ENCODE measurements at places on chromosomes 3 and 15.

GRCh38 chr3:25430287-25430934 is 2.3 kb downstream of the RARB start:
- DNase-seq, result peak; percentile 55

DNA sequence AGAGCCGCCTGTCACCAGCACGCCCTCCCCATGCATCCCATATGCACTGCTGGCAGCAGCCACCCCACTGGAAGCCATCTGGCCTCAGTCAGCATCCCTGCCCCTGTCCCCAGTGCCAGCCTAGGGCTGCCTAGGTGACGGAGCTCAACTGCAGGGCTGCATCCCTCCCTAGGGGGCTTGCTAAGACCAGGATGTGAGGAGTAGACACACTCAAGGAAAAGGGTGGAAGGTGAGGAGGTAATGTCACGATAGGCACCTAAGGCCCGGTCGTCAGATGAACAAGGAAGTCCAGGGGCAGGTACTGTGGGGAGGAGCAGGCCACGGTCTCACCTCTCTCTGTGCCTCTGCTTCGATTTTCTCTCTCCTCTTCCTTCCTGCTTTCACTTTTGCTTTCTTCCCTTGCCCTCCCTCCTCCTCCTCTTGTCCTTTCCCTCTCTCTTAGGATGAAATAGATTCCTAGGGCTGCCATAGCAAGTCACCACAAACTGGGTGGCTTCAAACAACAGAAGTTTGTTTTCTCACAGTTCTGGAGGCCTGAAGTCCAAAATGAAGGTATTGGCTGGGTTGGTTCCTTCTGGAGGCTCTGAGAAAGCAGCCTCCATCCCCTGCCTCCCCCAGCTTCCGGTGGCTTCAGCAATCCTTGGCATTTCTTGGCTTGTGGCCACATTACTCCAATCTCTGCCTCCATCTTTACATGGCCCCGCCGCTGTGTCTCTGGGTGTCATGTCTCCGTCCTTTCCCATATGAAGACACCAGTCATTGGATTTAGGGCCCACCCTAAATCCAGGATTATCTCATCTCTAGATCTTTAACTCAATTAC is 298.3 kb downstream of the SHQ1 start:
- DNase-seq, result no peak

GRCh38 chr15:71411538-71412482 is 296.5 kb downstream of the THSD4 start:
- peak; percentile 76 for DNase-seq

GRCh38 chr15:66876731-66877476 is 174.9 kb downstream of the SMAD6 start:
- no peak for DNase-seq

DNA sequence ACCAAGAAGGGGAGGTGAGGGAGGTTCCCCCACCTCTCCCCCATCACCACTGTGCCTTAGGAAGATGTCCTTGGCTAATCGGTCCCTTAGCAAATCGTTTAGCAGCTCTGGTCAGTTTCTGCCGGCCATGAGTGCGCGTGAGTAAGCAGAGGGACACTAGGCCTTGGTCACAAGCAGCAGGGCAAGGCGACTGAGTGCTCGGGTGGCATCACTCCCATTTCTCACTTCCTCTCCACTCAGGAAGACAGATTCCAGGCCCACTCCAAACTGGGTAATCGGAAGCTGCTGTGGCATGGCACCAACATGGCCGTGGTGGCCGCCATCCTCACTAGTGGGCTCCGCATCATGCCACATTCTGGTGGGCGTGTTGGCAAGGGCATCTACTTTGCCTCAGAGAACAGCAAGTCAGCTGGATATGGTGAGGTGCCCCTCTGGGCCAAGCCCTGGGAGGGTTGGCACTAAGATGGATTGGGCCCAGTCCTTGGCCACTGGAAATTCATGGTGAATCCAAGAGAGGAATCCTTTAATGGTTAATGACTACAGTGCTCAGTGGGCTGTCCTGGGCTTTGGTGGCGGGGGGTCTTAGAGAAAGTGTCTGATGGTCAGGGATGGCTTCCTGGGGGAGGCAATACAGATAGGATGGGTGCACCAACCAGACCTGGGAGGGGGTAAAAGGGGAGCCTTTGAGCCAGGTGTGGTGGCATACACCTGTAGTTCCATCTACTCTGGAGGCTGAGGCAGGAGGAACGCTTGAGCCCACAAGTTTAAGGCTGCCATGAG is 4.0 kb downstream of the PARP3 start:
- DNase-seq, result no peak

- DNase-seq, result peak; percentile 41
Observed at GRCh38 chr15:74443100-74443909, 9.5 kb upstream of the SEMA7A start.

- DNase-seq, result no peak
Observed at GRCh38 chr15:87858651-87859050, 397.9 kb downstream of the NTRK3 start.

- no peak for DNase-seq
Observed at GRCh38 chr15:41794081-41794480, 19.8 kb downstream of the MAPKBP1 start.

GRCh38 chr3:171832989-171833388 is 10.2 kb upstream of the TMEM212 start:
- DNase-seq, result no peak

DNA sequence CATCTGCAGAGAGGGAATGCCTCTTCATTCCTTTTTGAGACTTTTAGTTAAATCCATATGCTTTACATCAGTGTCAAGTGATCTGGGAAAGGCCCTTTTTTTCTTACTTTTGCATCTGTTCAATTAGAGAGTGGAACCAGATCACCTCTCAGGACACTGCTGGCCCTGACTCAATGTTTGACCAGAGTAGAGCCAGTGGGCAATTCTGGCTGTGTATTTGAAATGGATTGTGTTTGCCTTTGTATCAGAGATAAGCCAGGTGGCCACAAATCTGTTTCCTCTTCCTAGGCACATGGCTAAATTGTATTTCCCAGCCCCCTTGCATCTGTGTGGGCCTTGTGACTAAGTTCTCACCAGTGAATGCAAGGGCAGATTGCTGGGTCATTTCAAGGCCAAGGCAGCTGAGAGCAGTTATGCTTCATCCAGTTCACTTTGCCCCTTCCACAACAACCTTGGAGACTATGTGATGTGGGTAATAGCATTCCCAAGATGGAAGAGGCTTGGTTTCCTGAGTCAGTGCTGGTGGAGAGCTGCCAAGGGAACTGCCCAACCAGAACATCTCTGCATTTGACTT is 75.6 kb upstream of the CACNA2D3 start:
- no peak for DNase-seq

- DNase-seq, result no peak
Observed at GRCh38 chr3:116230431-116231020, 214.8 kb downstream of the LSAMP start.

DNA sequence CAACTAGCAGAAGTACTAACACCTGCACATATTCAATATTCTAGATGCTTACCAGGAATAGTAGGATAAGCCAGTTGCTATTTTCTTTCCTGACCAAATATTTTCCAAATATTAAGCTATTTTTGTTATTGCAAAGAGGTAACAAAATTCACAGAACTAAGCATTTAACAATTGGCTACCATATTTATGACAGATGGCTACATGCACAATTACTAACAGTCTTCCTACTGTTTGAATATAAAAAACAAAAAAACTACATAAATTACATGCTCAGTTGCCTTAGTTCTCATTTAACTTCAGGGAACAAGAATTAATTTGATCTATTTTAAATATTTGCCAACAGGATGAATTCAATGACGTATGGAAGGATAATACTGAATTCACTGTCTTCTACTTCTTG is 36.2 kb downstream of the CFAP20DC start:
- no peak for DNase-seq

DNA sequence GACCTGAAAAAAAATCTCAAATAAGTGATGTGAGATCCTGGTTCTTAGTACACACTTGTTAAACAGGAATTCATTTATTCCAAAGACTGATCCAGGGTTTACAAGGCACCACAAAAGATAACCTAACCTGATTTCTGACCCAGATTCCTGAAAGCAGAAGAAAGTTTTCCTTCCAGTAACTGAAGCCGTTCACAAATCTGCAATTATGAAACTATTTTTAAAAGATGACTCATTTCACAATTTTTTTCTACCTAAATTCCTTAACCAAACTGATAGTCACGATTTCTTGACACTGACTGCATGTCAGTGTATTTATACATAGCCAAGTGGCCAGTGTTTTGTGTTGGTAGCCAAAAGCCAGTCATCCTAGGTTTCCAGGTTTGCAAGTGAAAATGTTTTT is 17.1 kb downstream of the SLC9A9 start:
- peak; percentile 50 for DNase-seq

DNA sequence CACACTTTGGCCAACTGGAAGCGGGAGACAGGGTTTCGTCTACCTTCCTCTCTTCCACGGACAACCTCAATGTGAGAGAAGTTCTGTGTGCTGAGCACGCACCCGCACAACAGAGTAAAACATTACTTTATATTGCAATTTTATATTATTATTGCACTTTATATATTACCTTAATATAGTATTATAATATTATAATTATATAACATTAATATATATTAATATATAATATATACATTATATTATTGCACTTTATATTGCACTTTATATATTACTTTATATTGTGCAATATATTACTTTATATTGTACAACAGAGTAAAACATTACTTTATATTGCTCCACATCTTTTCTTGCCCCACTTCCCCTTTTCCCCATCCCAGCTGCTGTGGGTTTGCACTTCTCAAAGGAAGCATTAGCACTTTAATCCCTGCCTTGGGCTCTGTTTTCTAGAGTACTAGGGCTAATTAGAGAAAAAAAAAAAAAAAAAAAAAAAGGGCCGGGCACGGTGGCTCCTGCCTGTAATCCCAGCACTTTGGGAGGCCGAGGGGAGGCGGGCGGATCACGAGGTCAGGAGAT is 76.4 kb upstream of the SLC4A7 start:
- DNase-seq, result no peak

GRCh38 chr3:171760477-171760876 is 49.8 kb downstream of the PLD1 start:
- DNase-seq, result no peak

GRCh38 chr3:65659396-65659795 is 379.3 kb downstream of the MAGI1 start:
- no peak for DNase-seq

DNA sequence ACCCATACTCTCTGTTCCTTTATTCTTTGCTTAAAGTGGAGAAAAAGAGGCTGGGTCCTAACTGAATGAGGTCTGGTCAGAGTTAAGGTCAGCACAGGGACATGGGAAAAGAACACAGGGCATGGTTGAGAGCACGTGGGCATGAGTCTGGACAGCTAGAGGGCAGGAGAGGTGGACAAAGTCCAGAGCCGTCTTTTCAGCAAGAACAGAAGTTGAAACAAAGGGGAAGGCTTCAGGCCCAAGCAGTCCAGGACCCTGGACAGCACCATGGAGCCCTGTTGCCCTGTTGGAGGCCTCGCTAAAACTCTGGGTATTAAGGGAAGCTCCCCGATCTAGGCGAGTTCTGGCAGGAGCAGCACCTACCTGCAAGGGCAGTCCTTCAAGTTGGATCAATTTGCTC is 50.7 kb downstream of the XYLB start:
- peak; percentile 40 for DNase-seq

DNA sequence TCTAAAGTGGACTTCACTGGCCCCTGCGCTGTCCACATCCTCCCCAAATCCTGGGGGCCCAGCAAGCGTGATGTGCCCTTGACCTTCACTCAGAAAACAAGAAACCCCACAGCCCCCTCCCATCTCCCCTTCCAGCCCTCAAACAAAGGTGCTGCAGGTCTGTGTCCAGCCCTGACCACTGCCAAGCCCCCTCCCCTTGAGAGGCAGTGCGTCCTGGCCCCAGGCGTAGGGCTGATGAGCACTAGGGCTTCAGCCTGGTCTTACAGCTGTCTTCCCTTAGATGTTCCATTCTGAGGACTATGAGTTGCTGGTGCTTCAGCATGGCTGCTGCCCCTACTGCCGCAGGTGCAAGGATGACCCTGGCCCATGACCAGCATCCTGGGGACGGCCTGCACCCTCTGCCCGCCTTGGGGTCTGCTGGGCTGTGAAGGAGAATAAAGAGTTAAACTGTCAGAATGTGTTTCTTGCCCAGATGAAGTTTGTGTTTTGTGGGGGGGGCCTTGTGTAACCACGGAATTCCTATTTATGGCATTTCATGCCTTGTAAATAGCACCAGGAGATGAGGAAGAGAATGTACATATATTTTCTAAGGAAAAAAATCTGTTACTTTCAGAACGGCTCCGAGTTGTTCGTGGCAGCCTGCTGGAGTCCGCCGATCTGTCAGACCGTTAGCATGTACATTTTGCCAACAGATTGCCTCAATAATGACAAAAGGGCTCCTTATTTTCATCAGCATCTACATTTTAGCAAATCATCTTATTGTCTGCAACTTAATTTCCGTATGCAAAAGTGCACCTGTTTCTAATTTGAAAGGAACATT is 8.3 kb upstream of the RHO start:
- DNase-seq, result no peak

DNA sequence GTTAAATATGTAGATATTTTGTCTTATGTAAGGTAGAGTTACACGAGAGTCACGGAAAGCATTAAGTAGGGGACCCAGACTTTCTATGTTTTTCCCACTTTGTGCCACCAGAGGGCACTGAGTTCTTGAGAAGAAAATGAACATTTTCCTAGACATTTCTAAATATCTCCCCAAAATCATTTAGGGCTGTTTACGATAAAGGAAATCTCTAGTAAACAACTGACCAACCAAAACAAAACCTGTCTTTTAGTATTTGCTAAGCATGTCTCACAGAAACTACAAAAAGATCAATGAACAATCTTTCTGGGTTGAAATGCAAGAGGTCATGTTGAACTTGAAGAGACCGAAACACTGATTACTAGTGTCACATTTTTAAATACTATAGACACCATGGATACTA is 16.1 kb downstream of the POU1F1 start:
- DNase-seq, result peak; percentile 66
